Cortex of kidney (tissue), 1 donor: ENCODE measurements at places on chromosomes 2 and 18.

DNA sequence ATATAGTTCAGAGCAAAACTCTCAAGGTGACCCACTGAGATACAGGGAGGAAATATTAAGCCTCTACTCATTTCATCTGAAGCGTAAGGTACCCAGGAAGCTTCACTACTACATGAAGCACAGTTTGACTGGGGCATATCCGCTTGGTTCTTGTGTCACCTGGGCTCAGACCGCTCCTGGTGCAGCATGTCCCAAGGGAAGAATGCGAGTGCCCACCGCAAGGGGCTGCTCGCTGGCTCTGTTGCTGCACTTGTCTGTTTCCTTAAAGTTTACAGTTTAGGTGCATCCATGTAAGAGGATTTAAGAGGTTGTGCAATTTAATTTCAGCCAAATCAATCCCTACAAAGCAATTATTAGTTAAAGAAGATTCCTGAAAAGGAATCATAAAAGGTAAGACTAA is 507.8 kb downstream of the FBXO15 start:
- DNase-seq: no peak

GRCh38 chr18:29328932-29329331 is 1152.0 kb upstream of the CDH2 start:
- no peak for DNase-seq

DNA sequence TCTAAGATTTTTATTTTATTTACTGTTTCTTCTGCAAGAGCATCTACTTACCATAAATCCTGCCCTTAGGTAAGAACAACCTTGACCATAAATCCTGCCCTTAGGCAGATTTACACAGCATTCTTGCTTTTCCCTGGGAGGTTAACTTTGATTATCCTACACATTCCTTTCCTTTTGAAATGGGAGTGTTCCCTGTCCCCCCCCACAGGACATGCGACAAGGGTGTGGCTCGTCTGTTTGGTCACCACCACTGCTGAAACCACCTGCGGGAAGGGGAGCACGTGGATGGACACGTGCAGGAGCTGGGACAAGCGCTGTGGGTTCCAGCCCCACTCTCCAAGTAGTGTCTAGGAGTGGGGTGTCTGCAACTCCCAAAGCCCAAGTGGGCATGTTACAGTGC is 239.3 kb upstream of the SP5 start:
- no peak for DNase-seq

DNA sequence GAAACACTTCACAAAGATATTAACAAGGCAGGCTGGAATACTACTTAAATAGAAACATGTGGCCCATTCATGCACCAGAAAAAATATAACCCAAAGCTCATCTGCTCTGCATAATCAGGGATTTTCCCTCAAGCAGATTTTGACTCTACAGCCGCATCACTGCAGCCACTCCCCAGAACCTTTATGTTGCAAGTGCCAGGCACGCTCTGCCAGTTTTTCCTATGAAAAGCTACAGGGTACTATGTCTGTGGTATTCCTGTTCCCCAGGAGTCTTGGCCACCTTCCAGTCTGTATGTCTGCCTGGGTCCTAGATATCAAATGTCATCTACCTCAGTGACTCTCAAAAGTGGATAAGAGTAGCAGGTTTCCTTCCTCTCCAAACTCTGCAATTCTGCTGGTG is 3.8 kb downstream of the COA5 start:
- DNase-seq: no peak

GRCh38 chr2:38828460-38828859 is 47.3 kb downstream of the DHX57 start:
- no peak for DNase-seq
